ENCODE measurements at places on chromosomes 4 and X. TPM values are rescaled to one million over a fixed set of nuclear protein-coding genes. Genes with fewer than 3 reads are reported as not detected.

- DNase-seq: no peak
These were observed 69.7 kb upstream of the EGFL6 start for GRCh38 chrX:13499736-13500135.

The CAPN6 gene
- polyA plus RNA-seq: 0.12 TPM

The DGKK gene
- not detected for polyA plus RNA-seq

DNA sequence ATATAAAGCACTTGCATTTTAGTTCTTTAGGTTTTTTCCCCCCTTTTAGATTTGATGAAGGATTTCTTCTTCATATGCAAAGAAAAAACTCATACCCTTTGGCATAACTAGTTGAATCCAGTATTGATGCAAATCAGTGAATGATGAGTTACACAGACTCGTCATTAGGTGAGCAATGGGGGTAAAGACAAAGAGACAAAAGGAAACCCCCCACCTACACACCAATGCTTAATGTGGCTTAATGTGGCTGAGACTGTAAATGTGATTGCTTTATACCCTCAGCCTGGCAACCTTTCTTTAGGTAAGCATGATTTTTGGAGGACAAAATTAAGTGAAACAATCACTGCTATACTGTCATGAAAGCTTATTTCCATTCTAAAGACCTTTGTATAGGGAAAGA is 39.5 kb downstream of the CD40LG start:
- DNase-seq: no peak

DNA sequence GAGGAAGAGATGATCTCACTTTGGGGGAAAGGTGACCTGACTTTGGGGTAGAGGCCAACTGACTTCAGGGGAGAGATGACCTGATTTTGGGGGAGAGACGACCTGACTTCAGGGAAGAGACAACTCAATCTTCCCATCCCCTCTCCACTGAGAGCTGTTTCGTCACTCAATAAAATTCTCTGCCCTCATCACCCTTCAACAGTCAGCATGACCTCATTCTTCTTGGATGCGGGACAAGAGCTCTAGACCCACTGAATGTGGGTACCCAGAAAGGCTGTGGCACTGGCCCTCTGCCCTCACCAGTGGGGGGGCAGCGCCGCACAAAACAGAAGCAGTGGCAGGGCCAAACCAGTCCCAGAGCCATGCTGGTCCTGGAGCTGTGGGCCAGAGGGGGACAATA is 34.6 kb downstream of the ATXN3L start:
- no peak for DNase-seq

GRCh38 chrX:19789782-19790181 is 97.6 kb downstream of the SH3KBP1 start:
- no peak for DNase-seq

GRCh38 chr4:14614840-14615239 is 387.4 kb upstream of the CPEB2 start:
- DNase-seq: no peak

The ERVMER34-1 gene
- polyA plus RNA-seq: 13.5 TPM

DNA sequence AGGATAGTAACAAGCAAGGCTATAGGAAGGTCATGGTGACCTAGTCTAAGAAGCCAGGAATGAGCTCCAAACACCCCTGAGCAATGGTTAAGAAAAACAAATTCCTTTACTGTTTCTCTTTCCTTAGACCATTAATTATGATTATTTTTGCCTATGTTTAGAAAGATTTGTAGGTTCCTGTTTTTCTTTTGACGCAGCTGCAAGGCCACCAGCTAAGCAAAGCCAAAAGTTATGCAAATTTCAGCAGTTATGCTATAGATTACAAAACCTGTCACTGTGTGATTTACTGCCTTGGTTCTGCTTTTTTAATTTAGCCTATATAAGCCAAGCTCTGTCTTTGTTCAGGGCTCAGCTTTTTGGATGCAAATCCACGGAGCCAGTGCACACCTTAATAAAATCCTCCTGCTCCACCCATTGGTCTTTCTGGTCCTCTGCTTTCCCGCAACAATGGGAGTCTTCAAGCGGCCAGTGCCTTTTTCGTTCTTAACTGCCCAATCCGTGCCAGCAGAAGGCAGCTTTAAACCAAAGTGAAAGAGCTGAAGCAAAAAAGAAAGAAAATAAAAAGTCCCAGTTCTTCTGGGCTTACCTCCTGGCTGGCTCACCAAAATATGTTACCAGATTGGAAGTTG is 1.4 kb upstream of the CEP135 start:
- DNase-seq: peak; percentile 24

DNA sequence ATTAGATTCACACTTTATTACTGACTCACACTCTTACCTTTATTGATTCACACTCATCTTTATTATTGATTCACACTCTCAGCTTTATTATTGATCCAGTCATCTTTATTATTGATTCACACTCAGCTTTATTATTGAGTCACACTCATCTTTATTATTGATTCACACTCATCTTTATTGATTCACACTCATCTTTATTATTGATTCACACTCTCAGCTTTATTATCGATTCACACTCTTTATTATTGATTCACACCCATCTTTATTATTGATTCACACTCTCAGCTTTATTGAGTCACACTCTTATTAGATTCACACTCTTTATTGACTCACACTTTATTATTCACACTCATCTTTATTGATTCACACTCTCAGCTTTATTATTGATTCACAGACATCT is 31.3 kb downstream of the HTRA3 start:
- no peak for DNase-seq

The GYPB gene
- polyA plus RNA-seq: not detected

DNA sequence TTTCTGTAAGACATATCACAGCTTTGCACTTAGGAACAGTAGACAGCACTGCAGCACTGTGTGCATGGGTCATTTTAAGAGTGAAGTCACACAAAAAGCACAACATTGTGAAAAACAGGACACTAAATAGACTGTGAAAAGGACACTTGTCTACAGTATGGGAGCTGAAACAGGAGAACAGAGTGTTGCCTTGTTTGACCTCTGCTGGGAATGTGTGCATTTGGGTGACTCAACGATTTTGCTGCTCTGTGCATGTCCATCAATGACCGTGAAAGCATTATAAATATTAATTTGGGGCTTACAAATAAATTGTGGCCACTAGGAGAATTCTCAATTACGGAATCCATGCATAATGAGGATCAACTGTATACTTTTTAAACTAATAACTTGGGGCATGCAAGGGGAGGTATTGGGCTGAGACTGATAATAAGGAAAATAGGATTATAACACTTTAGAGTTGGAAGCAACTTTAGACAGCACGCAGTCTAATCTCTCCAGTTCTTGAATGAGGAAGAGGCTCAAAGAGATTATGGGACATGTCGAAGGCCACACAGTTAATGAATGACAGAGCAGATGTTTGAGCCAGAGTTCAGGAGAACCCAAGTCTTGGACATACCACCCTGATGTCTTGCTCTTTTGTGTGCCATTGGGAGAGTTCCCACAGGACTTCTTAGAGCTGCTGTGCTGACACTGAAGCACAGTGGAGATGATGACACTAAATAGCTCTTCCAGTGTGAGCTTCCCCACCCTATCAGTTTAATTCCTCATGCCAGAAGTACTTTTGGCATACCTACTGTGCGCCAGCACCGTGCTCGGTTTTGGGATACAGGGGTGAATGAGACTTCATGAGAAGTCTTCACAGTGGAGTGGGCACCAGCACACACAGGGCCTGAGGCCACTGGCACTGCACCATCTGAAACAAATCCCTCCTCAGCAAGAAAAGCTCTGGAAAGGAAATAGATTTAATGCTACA is 79.3 kb downstream of the FRAS1 start:
- no peak for DNase-seq

The H2BW2 gene
- not detected for polyA plus RNA-seq

- DNase-seq: no peak
These were observed 127.9 kb downstream of the ZNF330 start for GRCh38 chr4:141348573-141348972.

The CABS1 gene
- polyA plus RNA-seq: not detected

DNA sequence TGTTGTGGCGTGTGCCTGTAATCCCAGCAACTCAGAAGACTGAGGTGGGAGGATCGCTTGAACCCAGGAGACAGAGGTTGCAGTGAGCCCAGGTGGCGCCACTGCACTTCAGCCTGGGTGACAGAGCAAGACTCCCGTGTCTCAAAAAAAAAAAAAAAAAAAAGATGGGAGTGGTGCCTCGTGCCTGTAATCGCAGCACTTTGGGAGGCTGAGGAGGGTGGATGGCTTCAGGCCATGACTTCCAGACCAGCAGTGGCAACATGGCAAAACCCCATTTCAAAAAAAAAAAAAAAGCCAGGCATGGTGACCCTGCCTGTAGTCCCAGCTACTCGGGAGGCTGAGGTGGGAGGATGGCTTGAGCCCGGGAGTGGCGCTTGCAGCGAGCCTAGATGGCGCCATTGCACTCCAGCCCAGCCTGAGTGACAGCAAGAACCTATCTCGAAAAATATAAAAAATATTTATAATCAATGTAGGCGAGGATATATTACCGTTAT is 27.0 kb downstream of the EIF2S3 start:
- DNase-seq: peak; percentile 59

GRCh38 chr4:151629097-151629783 is 131.6 kb downstream of the GATB start:
- DNase-seq: no peak

- DNase-seq: peak; percentile 25
These were observed 19.4 kb downstream of the NLGN3 start for GRCh38 chrX:71164071-71164470.
